ENCODE measurements at places on chromosomes 5 and 9. TPM values are rescaled to one million over a fixed set of nuclear protein-coding genes. Genes with fewer than 3 reads are reported as not detected.

NFIB gene
- 217 TPM for total RNA-seq

POU5F2 gene
- total RNA-seq = 10.5 TPM

ADGRD2 gene
- total RNA-seq = not detected

WDR31 gene
- 1.7 TPM for total RNA-seq

OGN gene
- total RNA-seq = 822 TPM

CER1 gene
- 0.74 TPM for total RNA-seq

TSC1 gene
- total RNA-seq = 65.8 TPM

MGAT1 gene
- total RNA-seq = 50.6 TPM

Measured in urinary bladder (tissue), 4 donors.